Osteoblast (primary cell): ENCODE measurements at places on chromosomes 11 and 22.
A peak's percentile ranks its signal among the peaks of the same experiment; 100 is the strongest.

DNA sequence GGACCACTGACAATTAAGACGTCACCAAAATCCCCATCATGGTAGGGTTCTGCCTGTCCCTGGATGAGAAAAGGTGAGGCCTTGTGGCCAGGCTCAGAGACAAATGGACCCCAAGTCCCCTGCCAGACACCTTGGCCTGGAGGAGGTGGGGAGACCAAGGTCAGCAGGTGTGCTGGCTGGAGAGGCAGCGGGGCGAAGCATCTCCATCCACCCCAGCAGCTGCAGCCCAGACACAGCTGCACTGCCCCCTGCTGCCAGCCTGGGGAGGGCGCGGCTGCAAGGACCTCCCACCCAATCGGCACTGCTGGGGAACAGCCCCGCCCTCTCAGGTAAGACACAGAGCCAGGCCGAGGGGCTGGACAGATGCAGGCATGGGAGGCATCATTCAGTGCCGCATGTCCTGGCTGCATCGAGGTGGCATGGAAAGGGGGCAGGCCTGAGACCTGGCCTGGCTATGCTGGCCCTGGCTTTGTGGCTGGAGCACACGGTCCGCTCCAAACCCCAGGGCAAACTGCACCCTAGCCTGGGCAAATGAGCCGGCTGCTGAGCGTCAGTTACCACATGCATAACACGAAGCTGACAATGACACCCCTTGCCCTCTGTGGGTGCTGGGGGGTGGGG lies 12.2 kb upstream of the MFNG start:
- DNase-seq = no peak

DNA sequence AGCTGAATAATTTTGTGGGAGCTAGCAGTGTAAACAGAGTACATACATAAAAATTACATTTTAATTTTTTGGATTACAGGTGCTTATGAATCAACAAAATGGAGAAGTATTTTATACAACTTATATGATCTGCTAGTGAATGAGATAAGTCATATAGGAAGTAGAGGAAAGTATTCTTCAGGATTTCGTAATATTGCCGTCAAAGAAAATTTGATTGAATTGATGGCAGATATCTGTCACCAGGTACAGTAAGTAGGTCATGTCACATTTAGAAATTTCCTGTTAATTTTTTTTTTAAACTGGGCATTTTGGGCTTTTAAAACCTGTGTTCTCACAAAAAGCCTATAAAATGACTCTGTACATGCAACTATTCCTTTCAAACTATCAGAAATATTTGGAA lies 24.0 kb downstream of the ATM start:
- no peak for DNase-seq

- no peak for DNase-seq
Observed at GRCh38 chr22:34784056-34784455, 281.9 kb upstream of the ISX start.

GRCh38 chr11:69939551-69940245 lies 120.5 kb upstream of the FGF3 start:
- peak; percentile 83 for DNase-seq
